CD14-positive monocyte (primary cell): ENCODE measurements at places on chromosomes 2 and 18. TPM values are rescaled to one million over a fixed set of nuclear protein-coding genes. Genes with fewer than 3 reads are reported as not detected.

GRCh38 chr2:197079832-197080555 is 153.5 kb upstream of the PGAP1 start:
- no peaks in the 10 kb centered on the region for H3K27me3 ChIP-seq
- H3K27ac ChIP-seq, result no peak overlapping the region
- no peak overlapping the region for H3K4me3 ChIP-seq
- H3K36me3 ChIP-seq, result peaks cover 73% of the 10 kb centered on the region

- no peak for DNase-seq
- H3K36me3 ChIP-seq, result peaks cover 2% of the 10 kb centered on the region
- no peaks in the 10 kb centered on the region for H3K4me1 ChIP-seq
- no peak overlapping the region for H3K27ac ChIP-seq
- H3K4me3 ChIP-seq, result no peak overlapping the region
- no peaks in the 10 kb centered on the region for H3K27me3 ChIP-seq
Measured at GRCh38 chr2:119245076-119245840, 21.6 kb downstream of the STEAP3 start.

DNA sequence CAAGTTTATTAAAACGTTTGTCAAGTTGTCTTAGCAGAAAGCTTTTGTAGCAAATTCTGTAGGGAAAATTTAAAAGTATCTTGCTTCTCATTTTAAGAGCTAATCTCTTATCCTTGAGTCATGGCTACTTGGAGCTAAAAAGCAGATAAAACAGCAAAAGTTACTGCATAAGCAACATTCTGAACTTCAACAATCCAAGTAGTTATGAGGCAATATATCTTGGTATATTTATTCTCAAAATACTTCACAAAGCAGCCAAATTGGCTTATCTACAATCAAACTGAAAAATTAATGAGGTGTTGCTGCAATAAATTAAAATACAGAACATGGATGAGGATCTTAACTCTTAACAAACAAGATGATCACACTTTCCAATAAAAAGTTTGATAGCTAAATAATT is 306.5 kb downstream of the PIEZO2 start:
- H3K4me1 ChIP-seq, result no peaks in the 10 kb centered on the region
- no peaks in the 10 kb centered on the region for H3K36me3 ChIP-seq
- no peaks in the 10 kb centered on the region for H3K27me3 ChIP-seq
- DNase-seq, result no peak

DNA sequence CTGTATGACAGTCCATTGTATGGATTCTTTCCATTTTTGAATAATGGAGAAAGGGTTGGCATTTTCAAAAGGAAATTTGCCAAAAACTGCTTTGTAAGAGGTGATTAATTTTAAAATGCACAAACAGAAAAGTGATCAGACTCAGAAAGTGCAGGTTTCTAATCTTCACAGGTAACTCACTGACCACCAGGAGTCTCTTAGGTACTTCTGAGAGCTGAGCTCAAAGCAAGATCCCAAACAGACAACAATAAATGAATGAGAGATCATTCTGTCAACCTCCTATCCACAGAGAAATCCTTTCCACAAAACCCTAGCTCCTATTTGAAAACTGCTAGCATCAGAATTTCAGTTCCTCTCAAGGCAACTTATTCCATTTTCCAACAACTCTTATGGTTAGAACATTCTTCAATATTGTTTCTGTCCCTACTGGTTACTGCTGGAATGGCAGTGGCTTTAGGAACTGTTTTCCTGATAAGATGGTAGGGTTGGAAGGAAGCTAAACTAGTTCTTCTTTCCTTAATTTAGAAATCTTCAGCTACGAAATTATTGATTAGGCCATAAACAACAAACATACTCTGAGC is 20.6 kb upstream of the HAAO start:
- H3K27me3 ChIP-seq, result no peaks in the 10 kb centered on the region
- no peak overlapping the region for H3K27ac ChIP-seq
- no peak overlapping the region for H3K4me3 ChIP-seq
- H3K36me3 ChIP-seq, result no peaks in the 10 kb centered on the region

- no peaks in the 10 kb centered on the region for H3K36me3 ChIP-seq
- H3K4me1 ChIP-seq, result no peaks in the 10 kb centered on the region
- no peaks in the 10 kb centered on the region for H3K27me3 ChIP-seq
- no peak overlapping the region for H3K27ac ChIP-seq
- no peak overlapping the region for H3K4me3 ChIP-seq
Measured at GRCh38 chr2:82826437-82826836, 1632.6 kb downstream of the SUCLG1 start.

Gene CDCA7
- 0.66 TPM for polyA plus RNA-seq

Gene MERTK
- 11.8 and 17.0 TPM in 2 replicates for polyA plus RNA-seq

Gene FAM124B
- 1.3 and 1.8 TPM in 2 replicates for polyA plus RNA-seq
